ENCODE measurements at places on chromosomes 5 and 9.

- no peak for DNase-seq
Measured at GRCh38 chr9:83665580-83666200, 42.1 kb downstream of the UBQLN1 start.

DNA sequence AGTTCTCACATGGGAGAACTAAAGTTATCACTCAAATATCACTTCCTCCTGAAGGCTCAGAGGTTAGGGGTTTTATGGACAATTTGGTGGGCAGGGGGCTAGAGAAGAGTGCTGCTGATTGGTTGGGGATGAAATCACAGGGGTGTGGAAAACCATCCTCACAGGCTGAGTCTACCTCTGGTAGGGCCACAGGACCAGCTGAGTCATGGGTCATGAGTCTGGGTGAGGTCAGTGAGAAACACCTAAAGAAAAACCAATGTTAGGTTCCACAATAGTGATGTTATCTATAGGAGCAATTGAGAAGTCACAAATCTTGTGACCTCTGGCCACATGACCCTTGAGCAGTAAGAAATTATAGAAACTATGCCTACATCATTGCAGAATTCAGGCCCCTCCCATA, 203.3 kb upstream of the TARS1 start:
- DNase-seq: no peak

GRCh38 chr5:67974471-67974870, 241.1 kb upstream of the PIK3R1 start:
- DNase-seq: no peak

GRCh38 chr5:143153332-143154119, 250.0 kb downstream of the NR3C1 start:
- no peak for DNase-seq

DNA sequence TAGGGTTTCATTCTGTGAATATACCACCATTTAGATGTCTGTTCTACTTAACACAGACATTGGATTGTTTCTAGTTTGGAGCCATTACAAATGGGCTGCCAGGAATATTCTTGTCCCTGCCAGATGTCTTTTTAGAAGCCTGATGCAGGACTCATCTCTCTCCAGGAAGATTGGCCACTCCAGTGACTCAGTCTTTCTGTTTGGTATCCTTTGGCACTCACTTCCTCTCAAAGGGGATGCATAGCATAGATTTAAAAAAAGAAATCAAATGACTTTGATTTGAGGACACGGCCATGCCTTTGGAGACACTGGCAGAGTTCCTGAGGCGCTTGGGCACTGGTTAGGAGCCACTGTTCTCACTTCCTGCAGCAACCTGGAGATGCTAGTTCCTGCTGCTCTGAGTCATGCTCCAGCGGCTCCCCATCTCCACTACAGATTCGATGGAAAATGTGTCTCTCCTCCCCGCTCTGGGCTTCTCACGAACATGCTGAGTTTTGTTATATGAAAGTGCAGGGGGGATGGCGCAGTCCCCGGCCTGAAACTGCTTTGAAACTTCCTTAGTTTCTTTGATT, 3.5 kb upstream of the ZNF366 start:
- no peak for DNase-seq

GRCh38 chr5:151904909-151905308, 19.7 kb downstream of the GLRA1 start:
- no peak for DNase-seq
